ENCODE measurements at places on chromosomes 3 and 15. TPM values are rescaled to one million over a fixed set of nuclear protein-coding genes. Genes with fewer than 3 reads are reported as not detected.
A peak's percentile ranks its signal among the peaks of the same experiment; 100 is the strongest.

HIGD2B gene
- total RNA-seq, result not detected

DNA sequence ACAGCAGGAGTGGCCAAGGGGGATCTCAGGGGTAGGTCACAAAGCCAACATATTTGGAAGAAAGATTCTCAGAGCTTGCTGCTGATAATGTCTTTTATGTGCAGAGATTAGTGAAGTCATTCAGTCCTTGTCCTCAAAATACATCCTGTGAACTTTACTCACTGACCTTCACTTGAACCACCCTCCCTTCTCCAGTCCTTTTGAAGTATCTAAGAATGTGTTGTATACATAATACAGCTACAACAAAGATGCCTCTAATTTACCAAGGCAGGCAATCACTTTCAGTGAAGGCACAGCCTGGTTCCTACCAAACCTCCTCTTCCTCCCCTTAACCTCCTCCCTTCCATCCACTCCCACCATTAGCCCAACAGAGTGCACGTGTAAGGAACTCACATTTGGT lies 38.3 kb downstream of the ETV5 start:
- no peak for DNase-seq

DNA sequence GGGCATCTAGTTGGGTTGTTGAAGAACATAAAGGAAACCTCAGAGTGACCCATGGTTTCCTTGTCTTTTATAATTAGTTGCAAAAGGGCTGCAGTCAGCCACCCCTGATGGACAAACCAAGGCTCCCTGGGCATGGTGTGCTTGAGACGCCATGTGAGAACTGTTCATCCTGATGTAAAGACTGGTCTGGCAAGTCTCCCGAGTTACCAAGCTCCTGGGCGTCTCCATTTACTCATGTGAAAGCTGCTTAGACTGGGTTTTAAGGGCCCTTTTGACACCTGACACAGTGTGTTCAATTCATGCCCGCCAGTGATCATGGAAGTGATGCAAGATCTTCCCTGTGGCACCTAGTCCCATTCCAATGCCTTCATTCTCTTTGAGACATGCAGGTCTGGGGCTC lies 49.4 kb downstream of the GRK7 start:
- no peak for DNase-seq

GRCh38 chr3:34258271-34258998 lies 460.0 kb downstream of the PDCD6IP start:
- no peak for DNase-seq

ACTC1 gene
- 0.83 TPM for total RNA-seq

- peak; percentile 7 for DNase-seq
Measured at GRCh38 chr3:71641674-71642073, 58.1 kb upstream of the FOXP1 start.

GRCh38 chr15:47194718-47195117 lies 522.6 kb upstream of the SEMA6D start:
- peak; percentile 66 for DNase-seq

DNA sequence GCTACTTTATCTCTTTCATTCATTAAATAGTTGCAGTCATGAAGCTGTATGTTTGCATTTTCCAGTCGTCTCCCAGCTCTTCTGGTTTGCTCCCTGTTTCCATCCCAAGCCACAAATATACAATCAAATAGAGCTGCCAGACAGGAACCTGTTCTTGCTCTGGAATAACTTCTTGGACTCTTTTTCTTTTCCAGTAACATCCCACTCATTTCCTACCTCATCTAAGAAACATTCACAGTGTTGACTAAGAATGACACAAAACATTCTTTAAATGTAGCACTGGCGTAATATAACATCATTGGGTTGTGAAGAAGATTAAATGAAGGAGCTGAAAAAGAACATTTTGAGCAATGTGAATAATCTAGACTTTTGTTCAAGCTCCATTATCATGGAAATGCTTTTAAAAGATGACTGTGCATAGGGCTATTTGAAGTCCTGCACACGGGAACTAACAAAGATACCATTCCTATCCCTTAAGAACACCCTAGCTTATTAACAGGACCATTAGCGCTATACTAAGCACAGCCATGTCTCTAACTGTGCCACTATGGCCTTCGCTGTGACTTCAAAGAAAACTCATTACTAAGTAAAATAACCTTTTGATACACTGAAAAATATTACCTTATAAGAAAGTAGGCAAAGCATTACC lies 574.0 kb downstream of the NAALADL2 start:
- peak; percentile 93 for DNase-seq

Data from IMR-90 (cell line).